ENCODE measurements at places on chromosomes 1 and 21. TPM values are rescaled to one million over a fixed set of nuclear protein-coding genes. Genes with fewer than 3 reads are reported as not detected.

- ATAC-seq, result no peak
- no peak overlapping the region for H3K4me3 ChIP-seq
- no peak overlapping the region for H3K27ac ChIP-seq
- no peaks in the 10 kb centered on the region for H3K27me3 ChIP-seq
Measured at GRCh38 chr1:191662746-191663145, 495.5 kb upstream of the RGS18 start.

DNA sequence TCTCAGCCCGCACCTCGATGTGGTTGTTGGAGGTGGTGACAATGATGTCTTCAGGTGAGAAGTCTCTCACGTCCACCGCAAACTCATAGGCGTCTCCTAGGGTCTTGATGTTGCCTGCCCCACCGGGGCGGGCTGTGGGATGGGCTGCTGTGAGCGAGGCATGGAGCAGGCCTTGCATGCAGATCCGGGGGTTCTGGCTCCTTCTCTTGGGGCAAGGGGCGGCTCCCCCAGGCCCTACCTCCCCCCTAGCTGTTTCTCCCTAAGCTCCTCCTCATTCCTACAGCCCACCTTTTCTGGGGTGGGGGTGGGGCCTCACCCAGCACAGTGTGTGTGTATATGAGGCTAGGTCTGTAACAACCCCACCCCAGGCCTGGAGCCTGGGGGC, 775 bp downstream of the HSPB7 start:
- H3K4me1 ChIP-seq, result no peaks in the 10 kb centered on the region
- H3K4me3 ChIP-seq, result no peak overlapping the region
- ATAC-seq, result no peak
- H3K27me3 ChIP-seq, result peaks cover 18% of the 10 kb centered on the region

The HPCA gene
- 0.98 TPM for total RNA-seq

The RXFP4 gene
- total RNA-seq, result not detected

- H3K36me3 ChIP-seq, result no peaks in the 10 kb centered on the region
- H3K4me1 ChIP-seq, result no peaks in the 10 kb centered on the region
- peaks cover 18% of the 10 kb centered on the region for H3K27me3 ChIP-seq
- H3K27ac ChIP-seq, result no peak overlapping the region
- H3K4me3 ChIP-seq, result no peak overlapping the region
Measured at GRCh38 chr1:205053296-205053695, 10.3 kb downstream of the CNTN2 start.

- H3K4me3 ChIP-seq, result peak overlapping the region; percentile 57
- ATAC-seq, result no peak
Measured at GRCh38 chr1:200306944-200307754, 102.7 kb downstream of the ZNF281 start.

DNA sequence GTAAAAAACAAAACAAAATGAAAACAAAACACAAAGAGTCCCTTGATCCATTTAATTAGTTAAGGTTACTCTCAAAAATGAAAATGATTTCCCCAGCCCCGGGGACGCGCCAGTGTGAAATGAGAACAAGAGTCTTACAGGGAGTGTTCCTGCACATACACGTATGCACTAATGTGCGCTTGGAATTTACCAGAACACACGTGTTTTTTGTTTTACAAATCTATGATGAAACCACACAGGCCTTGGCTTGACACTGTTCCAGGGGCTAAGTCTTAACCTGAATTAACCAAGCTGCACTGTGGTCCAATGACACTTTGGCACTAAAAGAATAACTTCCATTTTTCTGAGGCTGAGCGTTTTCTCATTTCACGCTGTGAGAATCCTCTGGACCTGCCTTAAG, 63.7 kb downstream of the SLC45A1 start:
- no peak overlapping the region for H3K4me3 ChIP-seq
- H3K27ac ChIP-seq, result no peak overlapping the region
- peaks cover 40% of the 10 kb centered on the region for H3K4me1 ChIP-seq
- ATAC-seq, result no peak
- H3K27me3 ChIP-seq, result no peaks in the 10 kb centered on the region

- peaks cover 14% of the 10 kb centered on the region for H3K27me3 ChIP-seq
- no peak overlapping the region for H3K4me3 ChIP-seq
- H3K4me1 ChIP-seq, result no peaks in the 10 kb centered on the region
- no peak overlapping the region for H3K27ac ChIP-seq
- H3K36me3 ChIP-seq, result no peaks in the 10 kb centered on the region
Measured at GRCh38 chr1:47616906-47617305, 179.1 kb downstream of the FOXD2 start.

- no peak overlapping the region for H3K4me3 ChIP-seq
- ATAC-seq, result no peak
- H3K27me3 ChIP-seq, result peaks cover 33% of the 10 kb centered on the region
Measured at GRCh38 chr1:154695985-154696384, 88.0 kb upstream of the ADAR start.

The GPR52 gene
- total RNA-seq, result 5.1 TPM

The FAM72D gene
- 11.0 TPM for total RNA-seq

The S100A12 gene
- total RNA-seq, result not detected

DNA sequence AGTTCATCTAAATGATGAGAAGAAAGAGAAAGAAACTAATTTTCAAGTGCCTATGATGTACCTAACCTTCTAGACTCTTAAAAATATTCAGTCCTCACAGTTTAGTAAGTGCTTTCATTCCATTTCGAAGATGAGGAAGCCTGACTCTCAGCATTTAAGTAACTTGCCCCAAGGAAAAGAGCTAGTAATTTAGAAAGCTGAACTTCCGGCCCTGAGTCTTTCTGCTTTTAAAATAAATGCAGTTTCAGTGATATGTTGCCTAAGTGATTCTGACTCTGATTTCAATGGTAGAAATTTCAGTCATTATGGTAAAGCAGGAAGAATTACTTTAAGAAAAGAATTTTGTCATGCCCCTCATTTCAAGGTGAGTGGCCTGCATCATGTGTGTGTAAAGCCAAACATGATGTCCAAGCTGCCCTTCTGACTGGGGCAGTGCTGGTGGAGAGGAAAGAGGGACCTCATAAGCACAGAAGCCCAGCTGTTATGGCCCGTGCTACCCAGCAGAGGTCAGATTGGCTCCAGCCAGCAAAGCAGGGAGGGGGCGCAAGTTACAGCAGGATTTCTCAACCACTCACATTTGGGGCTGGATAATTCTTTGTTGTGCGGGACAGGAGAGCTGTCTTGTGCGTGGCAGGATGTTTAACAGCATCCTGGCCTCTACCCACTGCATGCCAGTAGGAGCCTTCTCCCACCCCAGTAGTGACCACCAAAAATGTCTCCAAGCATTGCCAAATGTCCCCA, 10.7 kb downstream of the ATP1A4 start:
- no peaks in the 10 kb centered on the region for H3K36me3 ChIP-seq
- H3K4me3 ChIP-seq, result no peak overlapping the region
- H3K4me1 ChIP-seq, result peaks cover 5% of the 10 kb centered on the region
- ATAC-seq, result peak; percentile 19
- H3K27ac ChIP-seq, result no peak overlapping the region

GRCh38 chr1:109960745-109961094, 23.8 kb upstream of the AHCYL1 start:
- no peak overlapping the region for H3K4me3 ChIP-seq
- H3K4me1 ChIP-seq, result no peaks in the 10 kb centered on the region
- H3K27ac ChIP-seq, result no peak overlapping the region
- H3K36me3 ChIP-seq, result no peaks in the 10 kb centered on the region
- H3K27me3 ChIP-seq, result peaks cover 11% of the 10 kb centered on the region

The UBASH3A gene
- 42.1 TPM for total RNA-seq

The USP25 gene
- 21.3 TPM for total RNA-seq

The OR10Z1 gene
- total RNA-seq, result not detected

The MEX3A gene
- 0.15 TPM for total RNA-seq

The C1QA gene
- not detected for total RNA-seq

- no peaks in the 10 kb centered on the region for H3K4me1 ChIP-seq
- peak; percentile 12 for ATAC-seq
- peak overlapping the region; percentile 81 for H3K27ac ChIP-seq
- peaks cover 25% of the 10 kb centered on the region for H3K36me3 ChIP-seq
- H3K4me3 ChIP-seq, result no peak overlapping the region
- no peaks in the 10 kb centered on the region for H3K27me3 ChIP-seq
Measured at GRCh38 chr1:11790880-11791715, 14.7 kb downstream of the MTHFR start.

The OR2L8 gene
- total RNA-seq, result not detected

DNA sequence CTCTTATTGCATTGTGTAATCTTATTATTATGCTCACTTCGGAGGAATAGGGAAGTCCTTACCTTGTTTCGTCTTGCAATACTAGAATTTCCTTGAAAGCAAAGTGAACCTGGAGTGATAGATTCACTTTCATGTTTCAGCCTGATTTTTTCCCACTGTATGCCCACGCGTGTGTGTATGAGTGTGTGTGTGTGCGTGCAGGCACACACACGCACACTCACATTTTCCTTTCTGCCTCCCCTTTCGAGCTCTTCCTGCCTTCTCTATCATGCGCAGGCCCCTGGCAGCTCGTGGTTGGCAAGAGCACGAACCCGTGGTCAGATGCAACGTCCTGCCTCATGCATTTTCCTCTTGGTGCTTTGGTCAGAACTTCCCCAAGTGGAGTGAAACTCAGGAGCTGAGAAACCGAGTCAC, at the start of gene GCSAML:
GCSAML (plus strand) TSS at position 366 of the 414 bp plus-strand sequence. CDS start 58 bp downstream, outside the sequence.
- no peaks in the 10 kb centered on the region for H3K36me3 ChIP-seq
- H3K27me3 ChIP-seq, result peaks cover 31% of the 10 kb centered on the region
- peak; percentile 64 for ATAC-seq
- no peak within 1 kb of the TSS for H3K27ac ChIP-seq
- H3K4me3 ChIP-seq, result peak within 1 kb of the TSS; percentile 15
- H3K4me1 ChIP-seq, result peaks cover 8% of the 10 kb centered on the region

- no peak overlapping the region for H3K4me3 ChIP-seq
- H3K36me3 ChIP-seq, result no peaks in the 10 kb centered on the region
- H3K27me3 ChIP-seq, result peaks cover 4% of the 10 kb centered on the region
- no peaks in the 10 kb centered on the region for H3K4me1 ChIP-seq
- no peak for ATAC-seq
Measured at GRCh38 chr1:55231745-55232144, 16.6 kb upstream of the USP24 start.

- peak overlapping the region; percentile 80 for H3K4me3 ChIP-seq
- peaks cover 38% of the 10 kb centered on the region for H3K4me1 ChIP-seq
- peak; percentile 70 for ATAC-seq
- H3K36me3 ChIP-seq, result peaks cover 30% of the 10 kb centered on the region
- H3K27ac ChIP-seq, result peak overlapping the region; percentile 100
Measured at GRCh38 chr1:67162954-67163353, 3.3 kb upstream of the IL23R start.

DNA sequence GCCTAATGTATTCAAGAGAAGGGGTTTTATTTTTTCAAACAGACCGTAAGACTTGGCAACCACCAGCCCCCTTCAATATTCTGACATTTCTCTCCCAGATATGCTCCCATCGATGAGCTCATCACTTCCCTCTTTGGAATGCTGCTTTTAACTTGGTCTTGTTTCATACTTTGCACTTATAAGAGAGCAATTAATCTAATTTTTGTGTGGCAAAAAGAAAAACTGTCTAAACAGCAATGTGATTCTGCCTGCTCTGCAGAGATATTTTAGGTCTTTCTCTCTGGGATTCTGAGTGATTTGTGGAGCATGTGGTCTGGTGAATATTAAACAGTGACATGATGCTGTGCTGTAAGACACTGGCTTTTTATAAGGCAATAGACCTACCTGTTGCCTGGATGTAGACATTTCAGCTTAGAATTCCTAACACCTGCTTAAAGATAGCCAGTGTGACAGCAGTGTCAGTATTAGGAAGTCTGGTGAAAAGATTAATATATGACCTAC, 284.8 kb downstream of the BACH1 start:
- H3K36me3 ChIP-seq, result no peaks in the 10 kb centered on the region
- no peak for ATAC-seq
- no peak overlapping the region for H3K27ac ChIP-seq
- no peaks in the 10 kb centered on the region for H3K4me1 ChIP-seq

DNA sequence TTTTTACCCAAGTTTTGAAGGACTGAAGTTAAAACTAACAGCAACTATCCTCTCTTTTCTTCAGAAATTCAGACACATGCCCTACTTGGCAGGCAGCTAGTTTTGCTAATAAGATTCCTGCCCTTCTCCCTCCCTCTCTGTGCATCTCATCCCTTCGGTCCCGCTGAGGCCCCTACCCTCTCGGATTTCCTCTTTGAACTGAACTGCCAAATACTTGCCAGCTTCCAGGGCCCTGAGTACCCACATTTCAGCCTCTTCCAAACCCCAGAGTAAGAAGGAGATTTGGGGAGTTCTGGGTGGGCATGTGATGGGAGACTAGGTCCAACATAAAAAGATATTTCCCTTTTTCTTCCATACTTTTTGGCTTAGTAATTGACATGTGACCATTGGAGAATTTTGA, 116.5 kb upstream of the JUN start:
- no peaks in the 10 kb centered on the region for H3K27me3 ChIP-seq
- no peak overlapping the region for H3K4me3 ChIP-seq
- H3K4me1 ChIP-seq, result peaks cover 6% of the 10 kb centered on the region
- no peak overlapping the region for H3K27ac ChIP-seq
- H3K36me3 ChIP-seq, result no peaks in the 10 kb centered on the region

The CD1D gene
- total RNA-seq, result not detected

DNA sequence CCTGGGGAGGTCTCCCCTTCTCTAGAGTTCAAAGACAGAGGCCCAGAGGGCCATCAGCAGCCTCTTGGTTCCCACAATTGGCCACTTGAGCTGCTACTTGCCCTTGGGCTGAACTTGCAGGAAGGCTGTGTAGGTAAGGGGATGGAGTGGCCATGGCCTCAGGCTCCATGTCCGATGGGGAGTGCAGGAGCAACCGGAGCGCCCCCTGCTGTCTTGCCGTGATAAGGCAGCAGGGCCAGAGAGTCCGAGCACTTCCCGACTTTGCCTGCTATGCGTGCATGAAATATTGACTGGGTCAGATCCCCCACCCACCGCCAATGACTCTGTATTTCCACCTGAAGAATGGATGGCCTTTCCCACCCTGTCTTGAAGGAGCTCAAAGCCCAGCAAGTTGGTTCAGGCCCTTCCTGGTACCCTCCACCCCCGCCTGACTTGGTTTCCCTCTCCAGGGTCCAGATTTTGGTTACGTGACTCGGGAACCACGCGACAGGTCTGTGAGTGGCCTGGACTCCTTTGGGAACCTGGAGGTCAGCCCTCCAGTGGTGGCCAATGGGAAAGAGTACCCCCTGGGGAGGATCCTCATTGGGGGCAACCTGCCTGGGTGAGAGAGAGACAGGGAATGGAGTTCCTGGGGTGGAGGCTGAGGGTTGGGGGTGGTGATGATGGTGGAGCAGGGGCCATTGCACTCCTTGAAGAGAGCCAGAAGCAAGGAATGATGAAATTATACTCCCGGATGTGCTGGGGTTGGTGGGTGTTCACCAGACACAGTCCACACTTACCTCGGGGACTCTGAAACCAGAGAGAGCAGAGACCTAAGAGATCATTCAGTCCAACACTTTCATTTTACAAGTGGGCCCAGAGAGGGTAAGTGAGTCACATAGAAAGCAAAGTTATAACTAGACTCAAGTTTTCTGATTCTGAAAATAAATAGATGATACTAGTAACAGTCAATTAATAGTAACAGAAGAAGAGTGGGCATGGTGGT, 25.6 kb downstream of the PADI3 start:
- no peak overlapping the region for H3K27ac ChIP-seq
- peaks cover 15% of the 10 kb centered on the region for H3K27me3 ChIP-seq
- H3K4me1 ChIP-seq, result no peaks in the 10 kb centered on the region
- H3K4me3 ChIP-seq, result no peak overlapping the region
- H3K36me3 ChIP-seq, result no peaks in the 10 kb centered on the region

DNA sequence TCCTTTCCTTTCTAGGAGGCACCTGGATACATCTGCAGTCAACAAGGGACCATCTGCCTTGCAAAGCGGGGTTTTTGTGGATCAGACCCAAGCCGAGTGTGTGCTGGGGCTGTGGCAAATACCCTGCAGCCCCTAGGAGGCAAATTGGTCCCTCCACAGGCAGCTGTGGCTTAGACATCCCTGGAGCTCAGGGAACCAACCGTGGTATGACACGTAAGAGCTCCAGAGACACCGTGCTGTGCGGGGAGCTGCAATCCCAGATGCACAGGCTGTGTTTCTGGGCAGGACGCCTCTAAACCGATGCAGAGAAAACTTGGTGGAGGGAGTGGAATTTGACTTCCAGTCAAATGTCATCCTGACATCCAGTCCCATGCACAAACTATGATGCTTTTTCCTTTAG, 141.5 kb downstream of the KAZN start:
- H3K4me3 ChIP-seq, result no peak overlapping the region
- H3K27ac ChIP-seq, result no peak overlapping the region
- ATAC-seq, result no peak
- no peaks in the 10 kb centered on the region for H3K36me3 ChIP-seq
- no peaks in the 10 kb centered on the region for H3K4me1 ChIP-seq
